ENCODE measurements at places on chromosomes 6 and 20.

GRCh38 chr6:118780668-118781067 lies 113.3 kb upstream of the ASF1A start:
- DNase-seq: no peak

GRCh38 chr20:54015496-54015895 lies 54.9 kb downstream of the BCAS1 start:
- DNase-seq: no peak

DNA sequence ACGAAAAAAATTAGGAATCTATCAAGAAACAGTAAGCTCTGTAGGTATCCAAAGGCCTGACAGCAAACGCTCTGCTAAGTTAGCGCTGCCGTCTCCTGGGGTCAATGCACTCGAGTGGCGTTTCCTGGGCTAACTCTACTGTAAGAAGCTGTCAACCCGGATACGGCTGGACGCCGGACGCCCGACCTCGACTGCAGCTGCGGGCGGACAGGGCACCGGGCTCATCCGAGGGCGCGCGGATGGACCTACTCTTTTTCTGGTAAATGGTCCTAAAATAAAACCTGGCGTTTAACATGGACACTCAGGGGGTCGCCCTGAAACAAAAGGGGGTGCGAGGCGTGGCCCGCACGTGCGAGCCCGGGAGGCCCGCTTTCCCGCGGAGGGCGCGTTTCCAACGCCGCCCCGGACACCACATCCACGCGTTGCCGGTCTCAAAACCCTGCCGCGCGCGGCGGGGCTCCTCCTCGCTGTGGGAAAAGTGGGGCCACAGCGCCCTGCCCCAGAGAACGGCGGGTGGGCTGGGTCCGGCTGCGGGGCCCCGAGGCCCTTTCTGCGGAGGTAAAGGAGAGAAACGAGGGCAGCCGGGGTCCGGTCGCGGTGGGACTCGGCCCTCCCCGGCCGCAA lies 537 bp downstream of the TCP1 start:
- DNase-seq: peak; percentile 11

- DNase-seq: no peak
These were observed 63.0 kb upstream of the NCOA3 start for GRCh38 chr20:47438464-47439381.

DNA sequence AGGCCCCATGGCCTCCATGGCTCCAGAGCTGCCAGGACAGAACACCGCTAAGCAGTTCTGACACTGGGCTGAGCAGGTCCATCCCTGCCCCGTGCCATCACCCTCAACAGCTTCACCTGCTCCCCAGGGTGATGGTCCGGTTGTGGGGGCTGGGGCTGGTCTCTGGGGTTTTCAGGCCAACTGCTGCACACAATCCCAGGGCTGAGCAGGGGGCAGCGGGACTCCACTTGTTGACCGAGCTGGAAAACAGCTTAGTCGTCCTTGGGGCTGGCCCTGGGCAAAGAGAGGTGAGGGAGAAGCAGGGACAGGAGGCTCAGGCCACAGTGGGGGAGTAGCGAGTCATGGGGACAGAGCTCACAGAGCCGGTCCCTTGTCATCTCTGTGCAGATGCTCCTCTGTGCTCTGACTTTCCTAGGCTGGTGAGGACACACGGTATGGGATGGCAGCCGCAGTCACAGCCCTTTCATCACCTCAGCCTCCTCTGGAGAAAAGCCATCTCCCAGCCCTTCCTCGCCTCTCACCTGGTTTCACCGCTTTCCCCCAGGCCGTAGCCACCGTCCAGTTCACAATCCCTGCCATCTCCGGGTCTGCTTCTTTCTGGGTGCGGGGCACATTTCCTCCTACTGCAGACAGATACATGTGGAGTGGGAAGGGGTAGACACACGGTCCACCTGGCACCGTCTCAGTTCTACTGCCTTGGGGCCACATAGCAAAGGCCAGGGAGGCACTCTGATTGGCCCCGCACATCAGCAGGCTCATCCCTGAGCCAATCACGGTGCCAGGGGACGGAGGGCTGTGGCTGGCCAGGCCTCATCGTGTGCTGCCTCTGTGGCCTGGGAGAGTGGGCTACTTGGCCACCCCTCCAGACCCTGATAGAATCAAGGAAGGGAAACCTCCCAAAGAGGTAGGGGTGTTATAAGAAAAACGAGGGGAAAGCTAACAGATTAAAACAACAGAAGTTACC lies 19.1 kb downstream of the MDFI start:
- DNase-seq: no peak

- DNase-seq: no peak
These were observed 172.1 kb upstream of the ARG1 start for GRCh38 chr6:131400779-131401496.

DNA sequence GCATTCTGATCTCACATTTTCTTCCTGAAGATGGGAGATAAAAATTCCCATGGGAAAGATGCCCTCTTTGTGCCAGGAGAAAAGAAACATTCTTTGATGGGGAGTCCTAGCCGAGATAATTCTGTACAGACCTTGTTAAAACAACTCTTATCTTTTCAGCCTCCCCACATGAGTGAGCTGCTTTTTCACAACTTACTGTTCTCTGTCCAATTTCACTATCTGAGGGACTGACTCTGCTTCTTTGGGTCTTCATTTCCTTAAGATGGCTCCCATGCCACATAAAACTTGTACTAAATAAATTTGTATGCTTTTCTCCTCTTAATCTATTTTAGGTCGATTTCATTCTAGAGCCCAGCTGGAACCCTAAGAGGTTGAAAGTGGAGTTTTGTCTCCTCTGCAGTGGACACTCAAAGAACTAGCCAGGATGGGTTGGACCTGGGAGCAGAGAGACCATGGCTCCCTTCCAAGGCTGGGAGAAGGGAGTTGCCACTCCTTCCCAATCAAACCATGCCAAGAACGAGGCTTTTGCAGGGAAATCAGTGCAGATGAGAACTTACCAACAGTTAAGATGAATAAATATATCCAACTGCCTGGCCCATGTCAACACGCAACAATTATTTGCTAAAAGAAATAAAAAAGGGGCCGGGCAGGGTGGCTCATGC lies 285.8 kb upstream of the SULF2 start:
- DNase-seq: no peak
